ENCODE measurements at places on chromosomes 16 and 17. TPM values are rescaled to one million over a fixed set of nuclear protein-coding genes. Genes with fewer than 3 reads are reported as not detected.
A peak's percentile ranks its signal among the peaks of the same experiment; 100 is the strongest.

NDUFAF8 gene
- polyA plus RNA-seq: 26.7 TPM

- no peaks in the 10 kb centered on the region for H3K36me3 ChIP-seq
- H3K4me1 ChIP-seq: no peaks in the 10 kb centered on the region
- no peaks in the 10 kb centered on the region for H3K27me3 ChIP-seq
- H3K27ac ChIP-seq: no peak overlapping the region
Measured at GRCh38 chr17:71329310-71330098, 791.3 kb upstream of the SOX9 start.

ZP2 gene
- not detected for polyA plus RNA-seq

DNA sequence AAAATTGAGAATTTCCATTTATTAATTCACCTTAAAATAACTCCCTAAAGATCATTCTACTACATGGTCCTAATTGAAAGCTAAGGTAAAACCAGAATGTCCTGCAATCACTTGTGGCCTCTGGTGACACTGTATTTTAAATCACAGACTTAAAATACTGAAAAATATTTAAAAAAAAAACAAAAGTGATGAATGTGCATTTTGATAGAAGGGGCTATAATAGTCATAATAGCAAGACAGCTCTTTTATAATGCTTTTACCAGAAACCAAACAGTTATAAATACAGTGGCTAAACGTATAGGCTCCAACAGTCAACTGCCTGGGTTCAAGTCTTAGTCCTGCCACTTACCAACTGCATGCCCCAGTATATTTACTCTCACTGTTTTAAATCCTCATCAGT lies 21.2 kb downstream of the PHLPP2 start:
- H3K27me3 ChIP-seq: no peaks in the 10 kb centered on the region
- DNase-seq: no peak
- peaks cover 25% of the 10 kb centered on the region for H3K36me3 ChIP-seq
- no peaks in the 10 kb centered on the region for H3K4me1 ChIP-seq
- no peak overlapping the region for H3K4me3 ChIP-seq

DNA sequence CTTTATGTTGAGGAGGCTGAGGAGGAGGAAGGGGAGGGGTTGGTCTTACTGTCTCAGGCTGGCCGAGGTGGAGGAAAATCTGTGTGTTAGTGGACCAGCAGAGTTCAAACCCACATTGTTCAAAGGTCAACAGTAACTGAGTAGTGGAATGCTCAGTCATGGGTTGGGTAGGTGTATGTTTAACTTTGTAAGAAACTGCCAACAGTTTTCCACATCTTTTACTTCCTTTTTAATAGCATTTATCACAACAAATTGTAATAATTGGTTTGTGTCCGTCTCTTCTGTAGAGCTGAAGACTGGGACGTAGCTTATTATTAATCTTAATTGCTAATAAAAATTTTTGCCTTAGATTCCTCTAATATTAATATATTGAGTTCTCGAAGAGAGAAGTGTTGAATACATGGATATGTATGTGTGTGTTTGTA lies 5.3 kb downstream of the ATP6V0A1 start:
- no peaks in the 10 kb centered on the region for H3K4me1 ChIP-seq
- DNase-seq: no peak
- peaks cover 83% of the 10 kb centered on the region for H3K36me3 ChIP-seq

KRT24 gene
- polyA plus RNA-seq: not detected

GRCh38 chr16:78096386-78096785 lies 3.1 kb upstream of the WWOX start:
- H3K4me3 ChIP-seq: no peak overlapping the region
- H3K4me1 ChIP-seq: peaks cover 6% of the 10 kb centered on the region
- peaks cover 32% of the 10 kb centered on the region for H3K27me3 ChIP-seq
- no peaks in the 10 kb centered on the region for H3K36me3 ChIP-seq
- DNase-seq: no peak
- no peak overlapping the region for H3K27ac ChIP-seq

GJC1 gene
- 14.2 TPM for polyA plus RNA-seq

DNA sequence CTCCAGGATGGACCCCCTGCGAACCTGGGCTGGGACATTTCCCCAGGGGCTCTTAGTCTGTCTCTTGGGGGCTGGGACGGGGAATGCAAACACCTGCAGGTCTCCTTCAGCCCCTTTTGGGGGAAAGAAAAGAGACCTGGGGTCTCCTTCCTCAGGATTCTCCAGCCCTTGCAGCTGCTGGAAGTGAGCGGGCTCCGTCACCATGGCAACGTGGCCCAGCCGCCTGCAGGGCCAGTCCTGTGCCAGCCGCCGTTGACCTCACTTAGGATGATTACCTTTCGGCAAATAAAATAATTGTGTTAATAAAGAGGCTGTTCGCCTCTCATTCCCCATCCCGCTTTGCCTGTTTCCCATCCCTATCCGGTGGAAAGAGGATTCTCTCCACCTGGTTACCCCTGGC lies 25.7 kb downstream of the MRM1 start:
- H3K27ac ChIP-seq: no peak overlapping the region
- DNase-seq: no peak
- H3K4me3 ChIP-seq: no peak overlapping the region
- peaks cover 9% of the 10 kb centered on the region for H3K4me1 ChIP-seq

DNA sequence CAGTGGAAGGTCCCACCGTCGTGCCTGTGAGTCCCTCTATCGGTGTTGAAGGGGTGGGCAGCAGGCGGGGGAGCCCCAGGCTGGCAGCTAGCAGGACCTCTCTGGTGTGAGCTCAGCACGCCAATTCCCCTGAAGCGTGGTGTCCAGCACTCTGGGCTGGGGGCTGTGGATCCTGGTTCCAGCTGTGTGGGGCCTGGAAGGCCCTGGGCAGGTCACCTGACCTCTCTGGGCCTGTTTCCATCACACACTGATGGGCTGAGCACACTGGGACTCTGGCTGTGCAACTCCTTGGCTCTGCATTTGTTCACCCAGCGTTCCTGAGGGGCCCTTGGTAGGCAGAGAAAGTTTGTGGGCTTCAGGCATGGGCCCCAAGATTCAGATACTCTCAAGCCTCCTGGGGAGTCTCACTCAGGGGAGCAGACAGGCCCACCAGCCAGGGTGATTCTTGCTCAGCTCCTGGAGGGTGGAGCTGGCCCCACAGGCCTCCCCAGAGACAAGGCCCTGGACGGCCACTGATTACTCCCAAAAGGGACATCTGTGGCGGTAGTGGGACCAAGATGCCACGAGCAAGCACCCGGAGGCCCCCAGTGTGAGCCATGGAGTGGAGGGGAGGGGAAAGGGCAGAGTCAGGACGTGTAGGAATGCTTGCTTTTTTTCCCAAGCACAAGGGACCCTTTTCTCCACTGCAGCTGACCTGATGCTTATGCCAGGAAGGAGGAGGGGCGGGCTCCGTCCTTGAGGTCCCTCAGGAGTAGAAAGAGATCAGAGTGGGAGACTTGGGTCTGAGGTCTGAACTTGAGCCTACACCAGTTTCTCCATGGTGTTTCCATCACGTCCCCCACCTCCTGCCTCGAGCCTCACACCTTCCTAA lies 8.5 kb downstream of the SCGB1C2 start:
- H3K36me3 ChIP-seq: no peaks in the 10 kb centered on the region
- DNase-seq: peak; percentile 55
- no peaks in the 10 kb centered on the region for H3K27me3 ChIP-seq

DNA sequence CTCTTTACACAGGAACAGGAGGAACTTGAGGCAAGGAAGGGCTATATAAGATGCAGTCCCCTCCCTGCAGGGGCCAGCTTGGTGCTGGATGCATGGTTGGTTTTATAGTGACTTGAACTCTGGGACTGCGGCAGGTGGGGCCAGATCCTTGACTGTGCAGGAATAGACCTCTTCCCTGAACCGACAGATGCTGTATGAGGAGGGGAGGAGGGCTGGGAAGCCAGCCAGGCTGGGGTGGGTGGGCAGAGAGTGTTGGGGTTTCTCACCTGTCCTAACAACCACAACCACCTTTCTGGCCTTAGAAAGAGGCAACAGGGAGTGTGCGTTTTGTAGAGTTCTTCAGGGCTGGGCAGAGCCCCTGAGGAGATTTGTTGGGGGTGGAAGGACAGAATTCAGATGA lies 798.1 kb downstream of the KCNJ18 start:
- no peaks in the 10 kb centered on the region for H3K27me3 ChIP-seq
- no peak overlapping the region for H3K4me3 ChIP-seq
- DNase-seq: no peak

RCVRN gene
- polyA plus RNA-seq: 0.19 TPM

- H3K4me1 ChIP-seq: no peaks in the 10 kb centered on the region
- no peak overlapping the region for H3K27ac ChIP-seq
- H3K27me3 ChIP-seq: no peaks in the 10 kb centered on the region
- no peak for DNase-seq
- H3K4me3 ChIP-seq: no peak overlapping the region
- H3K36me3 ChIP-seq: no peaks in the 10 kb centered on the region
Measured at GRCh38 chr17:10857976-10858375, 20.1 kb upstream of the PIRT start.

DNA sequence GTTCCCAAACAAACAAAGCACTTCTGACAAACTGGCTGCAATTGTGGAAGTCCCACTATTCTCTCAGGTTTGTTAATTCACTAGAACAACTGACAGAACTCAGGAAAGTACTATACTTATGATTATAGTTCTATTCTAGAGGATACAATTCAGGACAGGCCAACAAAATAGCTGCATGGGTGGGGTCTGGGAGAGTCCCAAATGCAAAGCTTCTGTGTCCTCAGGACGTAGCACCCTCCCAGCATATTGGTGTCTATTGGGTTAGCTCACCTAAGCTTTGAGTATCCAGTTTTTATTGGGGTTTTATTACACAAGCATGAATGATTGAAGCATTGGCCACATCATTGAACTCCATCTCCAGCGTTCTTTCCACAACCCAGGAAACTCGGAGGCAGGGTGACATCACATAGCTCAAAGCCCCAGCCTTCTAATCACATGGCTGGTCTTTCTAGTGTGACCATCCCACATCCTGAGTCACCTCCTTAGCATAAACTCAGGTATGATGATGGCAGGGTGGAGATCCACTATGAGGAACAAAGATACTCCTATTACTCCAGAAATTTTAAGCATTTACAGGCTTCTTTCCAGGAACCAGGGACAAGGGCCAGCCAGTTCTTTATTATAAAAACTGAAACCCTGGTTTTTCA lies 43.9 kb upstream of the CCNF start:
- DNase-seq: no peak
- H3K4me1 ChIP-seq: no peaks in the 10 kb centered on the region
- no peak overlapping the region for H3K27ac ChIP-seq

DNA sequence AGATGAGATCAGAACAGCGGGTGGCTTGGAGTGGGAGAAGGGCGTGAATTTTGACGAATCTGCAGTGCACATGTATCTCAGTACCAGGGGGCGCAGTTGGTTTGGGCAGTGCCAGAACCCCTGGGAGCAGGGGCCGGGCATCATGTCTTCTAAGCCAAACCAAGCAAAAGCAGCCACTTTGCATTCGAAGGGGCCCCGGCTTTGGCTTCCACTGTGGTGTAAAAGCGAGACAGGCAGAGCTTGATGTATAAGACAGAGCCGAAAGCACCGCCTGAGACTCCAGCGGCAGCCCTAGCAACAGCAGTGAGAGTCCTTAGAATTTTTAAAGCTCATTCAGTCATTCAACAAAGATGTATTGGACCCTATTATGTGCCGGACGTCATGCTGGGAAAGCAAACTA lies 3.8 kb upstream of the XYLT1 start:
- H3K27ac ChIP-seq: no peak overlapping the region
- H3K4me1 ChIP-seq: peaks cover 30% of the 10 kb centered on the region
- no peaks in the 10 kb centered on the region for H3K36me3 ChIP-seq
- H3K27me3 ChIP-seq: peaks cover 1% of the 10 kb centered on the region

- no peaks in the 10 kb centered on the region for H3K27me3 ChIP-seq
- peaks cover 11% of the 10 kb centered on the region for H3K4me1 ChIP-seq
- no peaks in the 10 kb centered on the region for H3K36me3 ChIP-seq
- H3K27ac ChIP-seq: no peak overlapping the region
Measured at GRCh38 chr16:57620335-57621231, 7.8 kb upstream of the ADGRG1 start.

CDH11 gene
- 4.9 TPM for polyA plus RNA-seq

GRCh38 chr16:84585467-84585866 lies 32.4 kb downstream of the COTL1 start:
- DNase-seq: no peak
- no peaks in the 10 kb centered on the region for H3K27me3 ChIP-seq
- H3K36me3 ChIP-seq: no peaks in the 10 kb centered on the region
- no peak overlapping the region for H3K27ac ChIP-seq
- H3K4me3 ChIP-seq: no peak overlapping the region
- no peaks in the 10 kb centered on the region for H3K4me1 ChIP-seq

EXOSC6 gene
- polyA plus RNA-seq: 7.1 TPM

TSR1 gene
- polyA plus RNA-seq: 26.4 TPM

GRCh38 chr17:4560837-4561256 lies 470 bp upstream of the GGT6 start:
- no peak overlapping the region for H3K27ac ChIP-seq
- H3K4me3 ChIP-seq: no peak overlapping the region
- no peaks in the 10 kb centered on the region for H3K36me3 ChIP-seq
- DNase-seq: peak; percentile 14

AHSP gene
- polyA plus RNA-seq: not detected

GRCh38 chr17:70271672-70272071 lies 102.3 kb downstream of the KCNJ2 start:
- no peak for DNase-seq
- no peaks in the 10 kb centered on the region for H3K27me3 ChIP-seq
- H3K27ac ChIP-seq: no peak overlapping the region
- H3K4me3 ChIP-seq: no peak overlapping the region

RNF43 gene
- polyA plus RNA-seq: 1.9 TPM

ITGB4 gene
- 4.0 TPM for polyA plus RNA-seq

- H3K36me3 ChIP-seq: no peaks in the 10 kb centered on the region
- no peak overlapping the region for H3K27ac ChIP-seq
- H3K4me3 ChIP-seq: no peak overlapping the region
Measured at GRCh38 chr17:72381597-72382397, 261.0 kb downstream of the SOX9 start.

GRCh38 chr17:27407916-27408864 lies 48.1 kb upstream of the KSR1 start:
- peaks cover 12% of the 10 kb centered on the region for H3K4me1 ChIP-seq
- DNase-seq: no peak
- no peaks in the 10 kb centered on the region for H3K36me3 ChIP-seq
- H3K27me3 ChIP-seq: no peaks in the 10 kb centered on the region
- no peak overlapping the region for H3K4me3 ChIP-seq

GRCh38 chr16:10745841-10746240 lies 2.2 kb downstream of the NUBP1 start:
- DNase-seq: no peak
- peaks cover 32% of the 10 kb centered on the region for H3K4me1 ChIP-seq
- peaks cover 37% of the 10 kb centered on the region for H3K36me3 ChIP-seq
- H3K4me3 ChIP-seq: no peak overlapping the region
- H3K27me3 ChIP-seq: no peaks in the 10 kb centered on the region
